Bronchial epithelial cell (primary cell): ENCODE measurements at places on chromosomes 3 and 15.

DNA sequence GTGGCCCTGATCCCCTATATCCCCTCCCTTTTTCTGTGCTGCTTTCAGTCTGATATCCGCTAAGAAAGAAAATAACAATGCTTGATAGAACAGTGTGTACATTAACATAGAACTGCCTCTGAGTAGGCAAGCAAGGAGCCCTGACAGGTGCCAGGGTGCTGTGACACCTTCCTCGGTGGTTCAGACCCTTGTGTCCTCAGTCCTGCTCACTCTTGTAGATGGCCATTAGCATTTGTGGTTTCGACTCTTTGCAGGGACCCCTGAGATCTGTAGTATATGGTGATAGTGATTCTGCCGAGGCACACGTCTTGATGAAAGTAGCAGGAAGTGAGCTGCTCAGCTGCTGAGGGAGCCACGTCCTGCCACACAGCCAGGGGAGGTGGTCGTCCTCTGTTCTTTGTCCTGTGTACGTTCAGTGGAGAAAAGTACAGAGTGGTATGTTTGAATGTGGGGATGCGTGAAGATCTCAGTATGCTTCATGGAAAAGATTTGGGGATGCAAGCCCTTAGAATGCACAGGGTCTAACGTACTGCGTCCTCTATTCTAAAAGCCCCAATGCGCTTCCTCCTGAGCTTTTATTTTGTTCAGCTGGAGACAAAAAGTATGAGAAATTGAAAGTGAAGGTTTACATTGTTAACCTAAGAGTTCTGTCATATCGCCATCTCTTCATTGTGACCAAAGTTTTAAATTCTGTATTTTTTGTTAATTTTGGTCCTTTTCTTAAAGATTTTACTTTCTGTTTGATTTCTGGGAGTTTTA lies 35.4 kb downstream of the PXYLP1 start:
- DNase-seq, result no peak

- peak; percentile 33 for DNase-seq
Observed at GRCh38 chr3:194773216-194773615, 87.5 kb downstream of the FAM43A start.

DNA sequence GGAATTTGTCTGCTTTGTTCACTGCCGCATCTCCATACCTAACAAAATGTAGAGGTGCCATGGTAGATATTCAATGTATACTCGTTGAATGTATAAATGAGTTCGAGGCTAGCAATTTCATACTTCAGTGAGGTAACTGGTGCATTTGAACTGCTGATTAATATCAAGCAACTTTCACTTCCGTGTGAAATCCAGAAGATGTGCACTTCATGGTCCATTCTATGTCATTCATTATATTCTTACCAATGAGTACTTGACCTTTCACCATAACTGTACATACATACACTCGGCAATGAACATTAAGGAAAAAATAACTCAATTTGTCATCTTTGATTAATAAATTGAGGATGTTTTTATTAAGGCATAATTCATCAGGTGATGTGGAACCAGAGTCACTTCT lies 598.5 kb downstream of the ZNF385D start:
- DNase-seq, result no peak

- peak; percentile 55 for DNase-seq
Observed at GRCh38 chr15:68154923-68155559, 50.1 kb downstream of the CALML4 start.

DNA sequence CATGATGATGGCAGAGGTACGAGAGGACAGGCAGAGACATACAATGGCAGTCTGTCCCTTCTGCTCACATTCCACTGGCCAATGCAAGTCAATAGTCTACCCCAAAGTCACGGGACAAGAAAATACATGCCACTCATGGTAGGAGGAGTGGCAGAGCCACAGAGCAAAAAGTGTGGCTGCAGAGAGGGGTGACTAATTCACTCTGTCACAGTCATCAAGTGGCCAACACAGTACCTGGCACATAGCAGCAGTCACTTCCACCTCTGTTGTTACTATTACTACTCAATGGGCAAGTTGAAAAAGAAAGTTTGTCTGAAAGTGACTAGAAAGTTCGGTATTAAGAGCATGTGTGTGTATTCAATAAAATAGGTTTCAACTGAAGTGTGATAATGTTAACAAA lies 91.4 kb downstream of the SMAD3 start:
- peak; percentile 25 for DNase-seq

DNA sequence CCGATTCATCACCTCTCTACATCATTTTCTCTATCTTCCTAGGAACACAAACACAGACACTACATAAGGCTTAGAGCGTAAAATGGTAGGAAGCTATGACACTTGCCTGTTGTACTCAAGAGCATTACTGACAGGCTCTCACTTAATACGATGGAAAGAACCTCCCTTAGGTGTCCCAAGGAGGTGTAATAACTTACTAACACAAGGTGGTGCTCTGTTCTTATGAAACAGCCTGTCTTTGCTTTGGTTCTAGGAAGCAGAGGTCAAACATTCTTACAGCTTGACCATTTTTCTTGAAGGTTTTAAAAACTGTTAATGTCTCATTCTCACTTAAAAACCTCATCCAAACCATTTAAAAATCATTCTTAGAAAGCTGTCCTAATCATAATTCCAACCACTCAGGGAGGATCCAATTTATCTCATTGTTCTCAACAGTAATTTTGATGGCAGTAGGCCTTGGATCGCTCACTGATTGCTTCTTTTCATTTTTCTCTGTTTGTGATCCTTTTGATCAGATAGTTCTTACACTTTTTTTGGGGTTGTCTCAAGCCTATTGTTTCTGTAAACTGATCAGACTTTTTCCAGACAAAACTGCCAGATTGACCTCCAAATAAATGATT lies 317.8 kb upstream of the AGTR1 start:
- DNase-seq, result peak; percentile 62

GRCh38 chr3:128584412-128585020 lies 66.1 kb downstream of the RPN1 start:
- peak; percentile 56 for DNase-seq

GRCh38 chr3:105316331-105316730 lies 50.4 kb upstream of the ALCAM start:
- no peak for DNase-seq

DNA sequence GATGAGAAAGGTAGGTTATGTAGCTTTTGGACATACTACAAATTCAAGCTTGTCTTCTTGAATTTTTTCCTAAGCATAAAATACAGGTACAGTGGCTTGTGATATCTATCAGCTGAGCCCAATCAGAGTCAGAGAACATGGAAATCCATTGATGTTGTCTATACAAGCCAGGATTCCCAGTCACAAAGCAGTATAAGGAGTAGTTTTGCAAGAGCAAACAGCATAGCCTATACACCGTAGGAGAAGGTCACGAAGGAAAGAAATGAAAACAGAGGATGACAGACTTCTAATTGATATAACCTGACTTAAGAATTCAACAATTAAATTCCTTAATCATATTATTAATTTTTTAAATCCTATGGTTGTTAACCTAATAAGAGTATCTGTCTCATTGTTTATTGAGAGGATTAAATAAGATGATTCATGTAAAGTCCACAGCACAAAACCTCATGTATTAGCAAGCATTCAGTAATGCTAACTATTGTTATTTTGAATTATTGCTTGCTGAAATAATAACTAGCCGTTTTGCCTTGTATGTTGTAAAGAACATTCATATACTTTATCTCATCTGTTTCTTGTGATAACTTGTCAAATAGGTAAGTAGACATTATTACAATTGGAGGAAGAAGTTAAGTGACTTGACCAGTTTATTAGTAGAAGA lies 276.6 kb upstream of the ZPLD1 start:
- peak; percentile 97 for DNase-seq

GRCh38 chr15:86690566-86690965 lies 610.9 kb downstream of the AGBL1 start:
- DNase-seq, result peak; percentile 17

- no peak for DNase-seq
Observed at GRCh38 chr15:75430259-75430658, 21.2 kb downstream of the SIN3A start.

DNA sequence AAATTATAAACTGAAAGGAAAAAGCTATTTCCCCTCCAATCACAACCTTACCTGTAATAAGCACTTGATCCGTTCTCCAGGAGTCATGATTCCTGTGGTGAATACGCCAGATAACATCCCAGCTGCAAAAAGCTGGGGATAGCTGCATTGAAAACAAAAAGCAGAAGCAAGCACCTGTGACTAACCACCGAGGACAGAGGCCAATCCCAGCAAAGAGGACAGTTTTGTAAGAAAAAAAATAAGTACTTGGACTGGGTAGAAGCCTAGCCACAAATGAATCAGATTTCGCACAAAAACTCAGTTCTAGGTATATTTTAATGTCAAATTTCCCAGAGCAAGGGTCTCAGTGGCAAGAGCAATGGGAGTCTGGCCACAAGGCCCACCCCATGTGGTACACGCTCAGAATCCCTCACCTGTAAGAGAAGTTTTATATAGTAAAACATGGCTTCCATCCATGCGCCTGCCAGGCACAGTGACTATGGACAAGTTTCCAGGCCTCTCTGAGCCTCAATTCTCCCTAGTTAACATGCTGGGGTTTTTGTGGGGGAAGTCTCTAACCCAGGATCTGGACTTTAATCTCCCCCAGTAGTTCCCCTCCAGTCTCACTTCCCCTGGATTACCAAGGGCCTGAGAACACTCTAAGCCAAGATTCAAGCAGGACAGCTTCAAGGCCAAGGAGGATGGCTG lies 19.2 kb downstream of the SLC25A20 start:
- no peak for DNase-seq

DNA sequence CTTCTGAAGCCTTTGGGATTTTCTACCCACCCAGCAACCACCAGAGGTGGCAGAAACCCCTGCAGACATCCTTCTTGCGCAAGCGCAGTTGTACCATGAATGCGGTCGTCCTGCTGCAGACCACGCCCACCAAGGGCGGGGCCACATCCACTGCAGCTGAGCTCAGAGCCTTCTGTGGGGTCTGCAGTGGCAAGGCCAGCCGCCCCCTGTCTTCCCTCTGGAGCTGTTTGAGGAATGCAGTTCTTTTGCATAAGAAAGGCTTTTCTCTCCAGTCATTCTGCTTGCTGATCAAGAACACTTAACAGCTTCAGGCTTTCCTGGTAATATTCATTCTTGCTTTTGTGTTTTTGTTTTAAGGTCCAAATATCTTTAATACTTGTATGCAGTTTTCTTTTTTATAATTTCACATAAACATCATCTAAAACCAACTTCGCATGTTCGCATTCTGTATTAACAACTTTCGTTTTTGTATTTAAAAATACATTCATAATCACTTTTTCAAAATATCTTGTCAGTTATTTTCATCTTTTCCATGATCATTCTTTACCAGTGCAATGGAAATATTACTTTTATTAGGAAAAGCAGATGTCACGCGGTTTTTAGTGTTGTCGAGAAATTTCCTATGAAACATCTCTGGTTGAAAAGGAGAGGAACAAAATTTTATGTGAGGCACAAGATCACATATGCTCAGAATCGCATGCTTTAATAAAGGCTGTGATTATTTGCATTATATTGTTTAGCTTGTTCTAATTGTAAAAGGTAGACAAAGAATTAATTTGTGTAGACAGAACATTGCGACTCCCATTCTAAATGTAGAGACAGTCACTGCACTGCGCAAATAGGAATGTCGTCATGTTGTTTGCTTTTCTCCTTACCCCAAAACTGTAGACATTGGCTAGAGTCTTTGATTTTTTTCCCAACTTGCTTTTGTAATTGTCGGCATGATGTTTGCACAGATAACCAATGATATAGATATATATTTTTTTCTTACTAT lies 98.1 kb upstream of the SNRPN start:
- DNase-seq, result no peak

DNA sequence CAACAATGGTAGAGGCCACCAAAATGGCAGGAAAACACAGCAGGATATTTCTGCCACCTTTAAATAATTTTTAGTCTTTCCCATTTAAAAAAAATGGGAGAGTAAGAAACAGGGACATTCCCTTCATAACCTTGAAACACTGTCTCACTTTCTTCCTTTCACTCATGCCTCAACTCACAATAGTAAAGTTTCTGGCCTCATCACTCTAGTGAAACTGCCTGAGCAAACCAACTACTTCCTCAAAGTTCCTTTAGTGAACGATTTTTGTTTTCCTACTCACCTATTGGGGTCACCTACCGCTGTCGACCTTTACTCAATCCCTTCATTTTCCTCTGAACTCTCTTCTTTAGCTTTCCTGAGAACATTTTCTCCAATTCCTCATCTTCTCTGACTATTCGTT lies 33.0 kb downstream of the SHC4 start:
- DNase-seq, result no peak

- DNase-seq, result no peak
Observed at GRCh38 chr3:120432150-120432860, 18.5 kb downstream of the FSTL1 start.

DNA sequence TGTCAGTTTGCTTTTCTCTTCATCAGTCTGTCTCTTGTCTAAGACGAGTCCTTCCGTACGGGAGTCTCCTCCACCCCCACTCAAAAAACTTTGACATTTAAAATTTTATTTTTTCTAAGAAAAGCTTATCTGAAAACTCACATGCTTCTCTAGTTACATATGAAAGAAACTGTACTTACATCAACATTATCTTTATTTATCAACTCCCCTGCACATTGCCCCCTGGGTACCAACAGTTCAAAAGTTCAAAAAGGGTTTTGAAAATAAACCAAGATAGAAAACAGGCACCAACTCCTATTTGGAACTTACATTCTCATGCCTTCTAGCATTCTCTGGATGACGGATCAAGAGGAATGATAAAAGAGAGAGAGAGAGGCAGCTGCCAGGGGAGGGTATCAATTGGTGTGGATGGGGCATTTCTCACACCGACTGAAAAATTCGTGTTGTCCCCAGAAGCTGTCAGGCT lies 182.5 kb downstream of the FOXP1 start:
- no peak for DNase-seq

- DNase-seq, result no peak
Observed at GRCh38 chr3:123180791-123181190, 21.0 kb upstream of the SEC22A start.

DNA sequence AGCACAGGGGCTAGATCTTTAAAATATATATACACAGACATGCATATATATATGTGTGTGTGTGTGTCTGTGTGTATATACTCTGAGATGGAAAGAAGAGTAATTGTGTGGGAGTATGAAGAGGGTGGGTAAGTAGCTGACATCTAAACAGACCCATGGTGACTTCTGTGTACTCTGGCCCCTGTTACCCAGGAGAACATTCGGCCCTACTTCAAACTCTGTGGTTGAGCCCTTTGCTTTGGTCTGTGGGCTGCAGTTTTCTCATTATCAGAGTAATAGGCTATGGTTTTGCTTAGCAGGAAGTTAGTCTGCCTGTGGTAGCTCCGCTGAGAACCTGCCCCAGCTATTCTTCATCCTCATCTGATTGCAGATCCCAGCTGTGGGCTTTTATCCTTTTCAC lies 141.4 kb downstream of the RBPMS2 start:
- DNase-seq, result no peak
